ENCODE measurements at places on chromosomes 5 and 9.
A peak's percentile ranks its signal among the peaks of the same experiment; 100 is the strongest.

- DNase-seq = peak; percentile 66
These were observed 428 bp downstream of the EFNA5 start for GRCh38 chr5:107670087-107670931.

DNA sequence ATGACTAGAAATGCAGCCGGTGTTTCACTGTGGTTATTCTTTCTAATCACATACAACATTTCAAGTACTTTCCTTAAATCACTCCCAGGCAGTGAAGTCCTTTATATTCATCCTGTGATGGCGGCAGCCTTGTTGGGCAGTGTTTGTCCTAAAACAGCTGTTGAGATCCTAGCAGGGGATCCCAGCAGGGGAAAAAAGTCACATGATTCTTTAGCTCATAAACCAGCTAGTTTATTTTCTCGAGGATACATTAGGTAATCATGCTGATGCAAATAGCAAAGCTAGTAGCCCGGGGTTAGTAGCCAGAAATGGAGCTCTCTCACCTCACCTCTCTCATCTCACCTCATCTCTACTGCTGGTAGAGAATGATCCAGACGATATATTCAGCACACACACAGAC lies 70.5 kb downstream of the FOXD1 start:
- DNase-seq = peak; percentile 25

DNA sequence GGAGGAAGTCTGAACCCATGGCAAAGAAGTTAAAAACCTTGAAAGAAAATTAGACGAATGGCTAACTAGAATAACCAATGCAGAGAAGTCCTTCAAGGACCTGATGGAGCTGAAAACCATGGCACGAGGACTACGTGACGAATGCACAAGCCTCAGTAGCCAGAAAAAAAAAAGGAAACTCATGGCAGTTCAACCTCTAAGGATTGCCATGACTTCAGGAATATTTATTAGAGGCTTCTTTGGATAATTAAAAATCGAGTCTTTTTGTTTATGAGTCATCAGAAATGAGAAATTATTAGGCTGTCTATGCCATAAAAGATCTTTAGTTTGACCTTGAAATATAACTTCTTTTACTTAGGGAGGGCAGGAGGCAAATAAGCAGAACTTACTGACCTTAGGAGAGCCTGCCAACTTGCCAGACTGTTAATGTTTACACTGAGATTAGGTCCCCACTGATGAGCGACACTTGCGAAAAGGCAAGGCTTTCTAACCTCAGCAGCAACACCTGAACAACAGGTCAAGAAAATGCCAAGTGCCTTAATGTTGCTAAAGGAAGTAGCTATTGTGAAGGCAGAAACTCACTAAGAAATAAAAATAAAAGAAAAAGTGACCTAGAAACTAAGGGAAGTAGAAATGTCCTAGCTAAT lies 55.2 kb upstream of the TUSC1 start:
- DNase-seq = no peak

DNA sequence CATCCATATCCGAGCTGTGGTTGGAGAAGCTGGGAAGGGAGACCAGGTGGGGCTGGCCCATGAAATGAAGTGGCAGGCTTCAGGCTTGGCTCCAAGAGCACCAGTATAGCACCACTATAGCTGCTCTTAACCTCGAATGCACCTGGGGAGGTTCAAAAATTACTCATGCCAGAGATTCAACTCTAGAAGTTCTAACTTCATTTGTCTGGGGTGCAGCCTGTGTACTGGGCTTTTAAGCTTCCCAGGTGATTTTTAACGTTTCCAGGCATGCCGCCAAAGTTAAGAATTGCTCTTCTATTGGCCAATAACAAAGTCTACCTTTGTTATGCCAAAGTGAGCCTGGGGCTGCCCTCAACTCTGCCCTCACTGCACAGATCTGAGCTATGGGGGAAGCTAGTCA lies 458 bp downstream of the PRSS3 start:
- DNase-seq = no peak

GRCh38 chr5:6730407-6730806 lies 17.2 kb downstream of the TENT4A start:
- DNase-seq = no peak

DNA sequence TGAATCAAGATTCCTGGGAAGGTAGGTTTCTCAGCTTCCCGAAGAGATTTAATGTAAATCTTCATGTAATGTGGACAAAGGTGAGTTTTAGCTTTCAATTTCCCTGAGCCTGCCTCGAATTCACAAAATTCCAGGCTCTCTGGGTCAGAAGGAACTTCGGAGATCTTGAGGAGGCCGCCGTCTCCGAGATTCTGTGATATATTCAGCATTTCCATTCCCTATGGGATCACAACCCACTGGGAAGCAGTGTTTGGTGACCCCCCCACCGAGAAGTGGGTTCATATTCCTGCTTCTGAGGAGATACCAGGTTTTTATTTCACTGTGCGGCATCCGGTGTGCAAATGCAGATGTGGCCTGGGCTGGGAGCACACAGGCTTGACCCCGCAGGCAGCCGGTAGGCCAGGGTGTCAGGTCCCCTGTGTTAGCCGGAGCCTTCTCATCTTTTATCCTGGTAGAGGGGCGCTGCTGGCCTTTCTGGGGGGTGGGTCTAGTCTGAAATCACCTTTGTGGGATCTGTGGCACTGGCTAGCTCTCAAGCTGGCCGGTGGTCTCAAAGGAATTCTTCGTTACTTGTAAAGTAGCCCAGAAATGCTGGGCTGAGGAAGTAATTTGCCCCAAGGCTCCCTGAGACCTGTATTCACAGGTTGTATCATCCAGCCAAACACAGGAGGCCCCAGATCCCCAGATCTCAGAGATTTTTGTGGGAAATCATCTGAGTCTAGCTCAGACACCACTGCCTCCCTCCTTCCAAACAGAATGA lies 1.4 kb downstream of the PLEKHG4B start:
- no peak for DNase-seq

DNA sequence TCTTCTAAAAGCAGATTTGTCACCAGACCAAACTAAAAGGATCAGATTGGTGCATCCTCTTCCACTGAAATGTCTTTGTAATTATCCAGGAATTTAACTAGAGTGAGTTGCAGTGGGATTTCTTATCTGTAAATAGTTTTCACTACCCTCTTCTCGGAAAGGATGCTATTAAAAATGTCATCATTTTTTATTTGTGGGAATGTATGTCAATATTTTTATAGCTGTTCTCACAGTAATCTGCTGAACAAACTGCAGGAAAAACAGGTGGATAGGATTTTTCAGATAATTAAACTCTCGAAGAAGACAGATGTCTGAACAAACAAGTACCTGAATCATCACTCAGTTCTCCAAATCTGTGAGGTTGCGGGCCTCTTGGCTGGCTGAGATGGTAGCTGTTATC lies 62.7 kb downstream of the RAB14 start:
- DNase-seq = peak; percentile 11

DNA sequence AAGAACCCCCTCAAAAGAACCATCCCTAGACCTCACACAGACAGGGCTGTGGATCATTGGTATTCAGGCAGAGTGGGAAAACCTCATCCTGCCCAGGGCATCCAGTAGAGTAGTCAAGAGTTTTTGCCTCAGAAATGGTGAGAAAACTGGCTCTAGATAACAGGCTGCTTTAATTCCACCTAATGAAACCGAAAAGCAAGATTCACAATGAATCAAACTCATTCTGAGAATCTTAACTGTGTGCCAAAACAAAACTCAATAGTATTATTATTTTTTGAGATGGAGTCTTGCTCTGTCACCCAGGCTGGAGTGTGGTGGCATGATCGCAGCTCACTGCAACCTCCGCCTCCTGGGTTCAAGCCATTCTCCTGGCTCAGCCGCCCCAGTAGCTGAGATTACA lies 17.8 kb upstream of the NPM1 start:
- no peak for DNase-seq

DNA sequence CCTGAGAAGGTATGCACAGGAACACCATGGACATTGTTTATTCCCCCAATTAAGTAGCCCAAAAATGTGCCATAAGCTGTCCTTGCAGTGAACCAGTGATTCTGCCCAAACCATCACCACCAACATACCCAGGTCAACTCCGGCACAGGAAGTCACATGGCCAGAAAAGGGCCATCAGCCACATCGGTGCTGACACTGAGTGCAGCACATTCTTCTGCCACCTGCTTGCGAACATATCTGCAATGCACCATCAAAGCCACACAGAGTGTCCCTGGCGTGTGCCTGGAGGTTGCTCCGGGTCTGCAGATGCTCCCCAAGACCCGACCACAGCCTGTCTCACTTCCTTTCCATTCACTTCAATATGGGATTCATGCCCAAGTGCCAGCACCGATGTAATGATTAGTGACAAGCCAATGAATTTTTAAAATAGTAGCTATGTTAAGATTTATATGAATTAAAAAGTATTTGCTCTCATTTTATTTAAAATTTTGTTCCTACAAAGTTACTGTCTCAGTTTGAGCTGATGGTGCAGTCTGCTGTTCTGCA lies 37.6 kb downstream of the SYK start:
- DNase-seq = no peak

GRCh38 chr5:142568283-142568995 lies 117.5 kb downstream of the FGF1 start:
- DNase-seq = no peak

DNA sequence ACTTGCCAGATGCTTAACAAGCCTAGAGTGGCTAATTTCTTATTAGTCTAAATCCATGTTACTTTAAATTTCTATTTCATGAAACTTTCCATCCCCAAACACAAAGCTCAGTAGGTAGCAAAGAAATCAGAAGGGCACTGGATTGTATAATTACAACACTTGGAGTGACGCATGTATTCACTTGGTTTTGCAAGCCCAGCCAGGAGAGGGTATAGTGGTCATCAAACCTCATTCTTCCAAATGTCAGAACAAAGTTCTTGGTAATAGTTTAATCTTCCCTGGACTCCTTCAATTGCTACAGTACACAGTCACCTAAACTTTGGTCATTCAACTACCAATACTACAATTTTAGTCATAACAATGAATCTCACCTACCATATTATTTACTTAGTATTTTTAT lies 112.1 kb downstream of the SEMA6A start:
- no peak for DNase-seq

- no peak for DNase-seq
These were observed 139.8 kb downstream of the SLIT3 start for GRCh38 chr5:169161022-169161680.

DNA sequence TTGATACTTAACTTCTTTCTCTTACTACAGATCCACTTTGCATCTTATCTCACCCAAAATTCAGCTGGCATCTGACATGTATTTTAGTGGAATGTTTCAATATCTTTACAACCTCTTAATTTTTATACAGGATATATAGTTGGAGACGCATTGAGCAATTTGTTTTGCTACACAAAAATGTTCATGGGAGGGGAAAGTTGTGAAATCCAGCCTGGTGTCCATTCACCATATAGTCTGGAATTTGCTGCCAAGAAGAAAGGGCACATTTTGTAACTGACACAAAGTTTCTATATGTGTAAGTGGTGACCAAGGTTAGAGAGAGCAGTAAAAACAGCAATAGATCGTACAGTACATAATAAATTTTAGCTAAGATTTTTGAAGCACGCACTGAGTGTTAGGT lies 14.0 kb upstream of the CHD1 start:
- DNase-seq = no peak

- DNase-seq = no peak
These were observed 30.6 kb upstream of the SMU1 start for GRCh38 chr9:33106827-33107621.

- no peak for DNase-seq
These were observed 6.3 kb downstream of the C5orf15 start for GRCh38 chr5:133962131-133962530.

- DNase-seq = no peak
These were observed 29.0 kb upstream of the ANXA6 start for GRCh38 chr5:151186538-151186937.

- DNase-seq = no peak
These were observed 151.1 kb upstream of the APC start for GRCh38 chr5:112586596-112587062.

DNA sequence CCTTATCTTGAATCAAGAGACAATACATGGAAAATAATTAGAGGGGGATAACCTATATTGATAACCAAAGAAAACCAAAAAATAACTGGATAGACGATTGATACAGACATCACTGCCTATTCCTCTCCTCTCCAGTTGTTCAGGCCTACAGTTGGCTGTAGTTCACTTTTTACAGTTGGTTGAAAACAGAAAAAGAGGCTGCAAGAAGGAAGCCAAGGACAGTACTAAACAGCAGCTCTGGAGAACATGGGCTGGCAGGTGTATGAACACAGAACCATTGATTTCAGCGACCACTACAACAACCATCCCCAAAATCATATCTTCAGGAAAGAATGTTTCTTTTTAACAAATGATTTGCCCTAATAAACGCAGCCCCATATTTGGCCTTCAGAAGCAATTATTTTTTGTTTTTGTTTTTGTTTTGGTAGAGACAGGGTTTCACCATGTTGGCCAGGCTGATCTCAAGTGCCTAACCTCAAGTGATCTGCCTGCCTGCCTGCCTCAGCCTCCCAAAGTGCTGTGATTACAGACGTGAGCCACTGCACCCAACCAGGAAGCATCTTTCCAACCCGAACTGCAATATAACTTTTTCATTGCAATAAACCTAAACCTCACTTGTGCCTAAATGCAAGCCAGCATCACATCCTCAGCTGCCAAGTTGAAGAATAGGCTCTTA lies 64.3 kb downstream of the MLLT3 start:
- DNase-seq = no peak

- DNase-seq = peak; percentile 56
These were observed 152.2 kb downstream of the ARHGAP26 start for GRCh38 chr5:142922223-142922952.

DNA sequence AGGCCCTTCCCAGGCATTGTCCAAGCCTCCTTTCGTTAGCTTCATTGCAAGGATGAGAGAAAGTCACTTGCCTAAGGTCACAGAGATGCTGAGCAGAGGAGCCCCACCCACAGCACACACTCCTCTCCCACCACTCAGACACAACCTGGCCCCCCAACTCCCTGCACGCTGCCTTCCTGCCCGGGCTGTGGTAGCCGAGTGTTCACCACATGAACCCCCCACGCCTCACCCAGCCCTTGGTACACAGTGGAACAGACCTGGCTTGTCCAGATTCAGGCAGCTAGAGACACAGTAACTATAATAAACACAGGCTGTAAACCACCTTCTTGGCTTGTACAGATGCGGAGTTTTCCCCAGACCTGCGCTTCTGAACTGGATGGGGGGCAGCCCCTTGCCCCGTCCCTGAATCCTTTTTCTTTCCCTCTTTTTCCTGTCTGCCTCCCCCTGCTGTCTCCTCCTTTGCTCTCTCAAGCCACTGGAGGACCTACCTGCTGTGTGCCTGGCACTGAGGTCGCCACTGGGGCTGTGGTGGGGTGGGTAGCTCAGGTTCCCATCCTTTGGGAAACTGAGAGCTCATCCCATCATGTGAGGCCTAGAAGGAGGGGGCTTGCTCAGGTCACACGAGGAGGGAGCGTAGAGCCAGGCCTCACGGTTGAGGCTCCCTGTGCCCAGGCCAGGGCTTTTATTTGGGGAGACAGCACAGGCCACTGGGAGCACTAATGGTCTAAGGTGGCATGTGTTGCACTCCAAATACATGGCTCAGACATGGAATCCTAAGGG lies 55.7 kb upstream of the SYNPO start:
- no peak for DNase-seq

GRCh38 chr5:24633715-24634325 lies 11.0 kb downstream of the CDH10 start:
- peak; percentile 68 for DNase-seq

Data from NCI-H524 (cell line).